Cortex of kidney (tissue), 1 donor: ENCODE measurements at places on chromosomes 12 and 14.

DNA sequence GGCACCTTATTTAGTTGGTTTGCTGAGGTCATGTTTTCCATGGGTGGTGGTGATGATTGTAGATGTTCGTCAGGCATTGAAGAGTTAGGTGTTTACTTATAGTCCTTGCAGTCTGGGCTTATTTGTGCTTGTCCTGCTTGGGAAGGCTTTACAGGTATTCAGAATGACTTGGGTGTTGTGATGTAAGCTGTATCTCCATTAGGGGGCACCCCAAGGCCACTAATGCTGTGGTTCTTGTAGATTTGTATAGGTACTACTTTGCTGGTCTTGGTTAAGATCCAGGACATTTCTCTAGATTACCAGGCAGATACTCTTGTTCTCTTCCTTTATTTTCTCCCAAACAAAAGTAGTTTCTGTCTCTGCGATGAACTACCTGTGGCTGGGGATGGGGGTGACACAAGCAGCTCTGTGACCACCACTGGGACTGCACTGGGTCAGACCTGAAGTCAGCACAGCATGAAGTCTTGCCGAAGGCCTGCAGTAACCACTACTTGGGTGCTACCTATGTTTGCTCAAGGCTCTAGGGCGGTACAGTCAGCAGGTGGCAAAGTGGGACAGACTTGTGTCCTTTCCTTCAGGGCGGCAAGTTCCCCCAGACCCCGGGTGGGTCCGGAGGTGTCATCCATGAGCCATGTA is 35.8 kb upstream of the FBXO33 start:
- no peak for DNase-seq

DNA sequence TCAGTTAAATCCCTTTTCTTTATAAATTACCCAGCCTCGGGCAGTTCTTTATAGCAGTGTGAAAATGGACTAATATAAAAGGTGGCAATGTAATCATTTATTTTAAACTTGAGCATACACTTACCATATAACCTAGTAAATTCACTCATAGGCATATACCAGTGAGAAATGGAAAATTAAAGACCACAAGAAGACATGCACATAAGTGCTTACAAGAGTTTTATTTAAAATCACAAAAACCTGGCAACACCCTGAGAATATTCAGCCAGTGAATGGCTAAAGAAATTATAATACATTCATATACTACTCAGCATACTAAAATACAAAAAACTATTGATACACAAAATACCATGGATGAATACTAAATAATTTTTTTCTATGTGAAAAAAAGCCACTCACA is 1017.5 kb upstream of the TMEM132C start:
- no peak for DNase-seq

GRCh38 chr12:114420944-114421335 is 15.0 kb upstream of the TBX5 start:
- DNase-seq = no peak

DNA sequence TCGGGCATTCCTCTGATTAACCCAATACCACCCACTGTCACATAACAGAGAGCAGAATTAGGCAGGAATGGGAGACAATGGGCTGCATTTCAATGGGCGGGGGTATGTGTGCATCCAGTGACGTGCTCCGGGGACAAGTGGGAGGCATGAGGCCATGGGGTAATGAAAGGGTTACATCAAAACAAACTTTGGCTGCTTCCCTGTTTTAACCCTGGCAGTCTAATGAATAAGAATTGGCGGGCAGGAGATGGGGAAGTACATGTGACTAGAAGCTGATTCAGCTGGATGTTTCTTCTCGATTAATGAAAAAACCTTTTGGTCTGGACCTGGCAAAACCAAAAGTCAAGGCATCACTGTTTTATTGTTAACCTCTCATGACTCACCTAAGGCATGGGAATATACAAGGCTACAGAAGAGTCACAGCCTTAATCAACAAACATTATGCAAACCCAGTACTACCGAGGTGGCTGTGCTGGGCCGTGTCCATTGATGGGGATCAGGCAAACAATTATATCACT is 44.2 kb downstream of the SOCS2 start:
- no peak for DNase-seq

DNA sequence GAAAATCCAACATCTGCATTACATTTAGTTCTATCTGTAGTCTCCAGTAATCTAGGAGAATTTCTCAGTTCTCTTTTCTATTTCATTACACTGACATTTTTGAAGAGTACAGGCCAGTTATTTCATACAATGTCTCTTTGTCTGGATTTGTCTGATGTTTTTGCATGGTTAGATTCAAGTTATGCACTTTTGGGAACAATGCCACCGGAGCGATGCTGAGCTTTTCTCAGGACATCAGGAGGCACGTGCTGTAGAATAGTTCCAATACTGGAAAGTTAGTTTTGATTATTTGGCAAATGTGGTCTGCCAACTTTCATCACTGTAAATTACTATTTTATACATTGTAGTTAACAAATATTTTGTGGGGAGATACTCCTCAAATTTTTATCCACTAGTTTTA is 43.1 kb downstream of the ALDH1L2 start:
- DNase-seq = no peak

DNA sequence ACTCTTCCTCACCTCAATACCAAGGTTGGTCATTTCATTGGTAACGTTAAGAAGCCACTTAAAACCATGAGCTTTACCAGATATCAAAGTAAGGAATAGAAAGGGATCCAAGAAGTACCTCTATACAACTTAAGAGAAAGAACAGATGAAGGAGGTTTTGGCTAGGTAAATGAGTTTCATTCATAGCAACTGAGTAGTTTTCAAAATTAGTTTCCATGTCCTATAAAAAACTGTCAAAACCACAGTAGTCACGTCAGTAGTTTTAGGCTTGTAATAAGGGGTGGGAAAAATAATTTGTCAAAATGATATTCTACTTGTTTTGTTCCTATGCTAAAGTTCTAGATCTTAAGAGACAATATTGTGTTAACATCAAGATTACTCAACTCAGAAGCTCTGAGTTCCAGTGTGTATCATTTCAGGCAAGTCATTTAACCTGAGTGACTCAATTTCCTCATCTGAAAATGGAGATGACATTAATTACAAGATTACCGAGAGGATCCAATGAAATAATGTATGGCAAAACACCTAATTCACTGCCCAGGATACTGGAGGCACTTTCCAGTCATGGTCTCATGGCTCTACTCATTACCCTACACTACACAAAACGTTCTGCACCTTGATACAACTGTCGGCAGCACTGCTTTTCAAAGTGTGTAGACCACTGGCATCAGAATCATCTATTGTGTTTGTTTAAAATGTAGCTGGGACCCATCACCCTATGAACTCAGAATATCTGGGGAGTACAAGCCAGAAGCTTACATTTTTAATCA is 24.1 kb upstream of the SLC6A13 start:
- no peak for DNase-seq

DNA sequence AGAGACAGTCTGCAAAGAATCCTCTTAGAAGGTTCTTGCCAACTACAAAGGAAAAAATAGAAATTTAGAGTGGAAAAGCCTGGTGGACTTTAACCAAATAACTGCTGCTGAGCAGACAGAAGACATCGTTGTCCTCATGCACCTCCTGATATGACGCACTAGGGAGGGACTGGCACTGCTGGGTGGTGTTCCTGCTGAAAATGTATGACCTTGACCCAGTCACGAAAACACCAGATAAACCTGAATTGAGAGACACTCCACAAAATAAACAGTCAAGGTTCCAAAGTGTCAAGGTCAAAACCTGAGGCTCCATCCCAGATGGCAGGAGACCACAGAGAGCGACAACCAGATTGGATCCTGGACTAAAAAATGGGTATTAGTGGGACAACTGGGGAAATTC is 61.9 kb downstream of the CHGA start:
- no peak for DNase-seq

- no peak for DNase-seq
These were observed 24.0 kb downstream of the TTC9 start for GRCh38 chr14:70665448-70666360.

DNA sequence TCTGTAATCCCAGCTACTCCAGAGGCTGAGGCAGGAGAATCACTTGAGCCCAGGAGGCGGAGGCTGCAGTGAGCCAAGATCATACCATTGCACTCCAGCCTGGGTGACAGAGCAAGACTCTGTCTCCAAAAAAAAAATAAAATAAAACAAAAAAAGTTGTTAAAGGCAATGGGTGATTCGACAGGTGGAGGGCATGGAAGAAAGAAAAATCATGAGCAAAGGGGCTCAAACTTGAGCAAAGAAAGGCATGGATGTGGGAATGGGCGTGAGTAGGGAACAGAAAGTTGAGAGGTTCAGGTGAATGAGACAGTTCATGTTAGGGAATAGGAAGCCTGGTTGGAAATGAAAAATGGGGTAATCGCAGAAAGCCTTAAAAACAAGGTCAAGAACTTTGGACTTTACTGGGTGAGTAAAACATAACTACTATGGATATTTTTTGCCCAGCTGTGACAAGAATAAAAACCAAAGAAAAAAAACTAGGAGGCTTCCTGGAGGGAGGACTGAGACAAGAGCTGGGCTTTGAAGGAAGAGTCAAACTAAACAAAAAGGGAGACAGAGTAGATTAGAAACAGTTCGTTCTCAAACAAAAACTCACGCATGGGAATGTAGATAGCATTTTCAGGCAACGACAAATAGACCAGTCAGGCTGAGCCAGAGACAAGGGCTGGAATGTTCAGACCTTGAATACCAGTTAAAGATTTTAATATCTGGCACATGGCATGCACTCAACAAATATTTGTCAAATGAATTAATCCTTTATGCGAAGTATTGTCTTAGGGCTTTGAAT is 18.8 kb downstream of the PYM1 start:
- no peak for DNase-seq

GRCh38 chr14:32820181-32820580 is 118.5 kb upstream of the NPAS3 start:
- no peak for DNase-seq

- DNase-seq = no peak
These were observed 19.7 kb downstream of the FOS start for GRCh38 chr14:75298187-75298965.

GRCh38 chr12:65792724-65793123 is 31.6 kb upstream of the HMGA2 start:
- DNase-seq = no peak

DNA sequence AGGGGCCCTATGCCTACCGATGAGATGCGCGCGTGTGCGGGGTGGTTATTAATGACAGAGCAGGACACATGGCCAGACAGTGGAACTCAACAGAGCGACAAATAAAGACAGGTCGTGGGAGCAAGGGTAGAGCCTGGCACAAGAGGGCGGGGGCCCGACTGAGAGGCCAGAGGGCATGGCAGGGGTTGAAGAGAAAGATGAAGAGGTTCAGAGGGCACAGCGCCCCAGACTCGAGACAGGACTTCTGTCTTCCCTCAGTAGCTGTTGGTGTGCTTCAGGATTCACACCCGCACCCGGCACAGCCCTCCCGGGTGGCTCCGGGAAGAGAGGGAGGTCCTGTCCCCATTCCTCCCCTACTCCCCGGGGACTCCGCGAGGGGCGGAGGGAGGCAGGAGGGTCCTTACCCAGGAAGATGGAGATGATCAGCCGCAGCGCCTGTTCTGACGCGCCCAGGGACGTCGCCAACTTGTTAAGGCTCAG is 366 bp downstream of the LPCAT3 start:
- no peak for DNase-seq

DNA sequence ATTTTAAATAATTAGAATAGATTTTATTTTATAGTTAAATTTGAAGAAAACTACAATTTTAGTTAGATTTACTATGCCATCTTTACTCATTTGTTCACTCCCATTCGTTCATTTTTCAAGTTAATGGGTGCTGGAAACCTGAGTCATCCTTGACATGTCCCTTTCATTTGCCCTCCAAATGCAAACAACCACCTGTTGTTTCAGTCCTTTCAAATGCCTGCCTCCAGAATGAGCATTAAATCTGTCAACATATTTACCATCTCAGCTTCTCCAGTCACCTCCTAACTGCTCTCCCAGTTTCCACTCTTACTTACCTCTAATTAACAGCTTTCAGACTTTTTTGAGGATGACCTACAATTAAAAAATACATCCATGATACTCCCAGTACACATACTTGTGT is 375.5 kb downstream of the RAD51B start:
- DNase-seq = no peak

GRCh38 chr14:69328765-69329164 is 68.8 kb downstream of the GALNT16 start:
- no peak for DNase-seq

DNA sequence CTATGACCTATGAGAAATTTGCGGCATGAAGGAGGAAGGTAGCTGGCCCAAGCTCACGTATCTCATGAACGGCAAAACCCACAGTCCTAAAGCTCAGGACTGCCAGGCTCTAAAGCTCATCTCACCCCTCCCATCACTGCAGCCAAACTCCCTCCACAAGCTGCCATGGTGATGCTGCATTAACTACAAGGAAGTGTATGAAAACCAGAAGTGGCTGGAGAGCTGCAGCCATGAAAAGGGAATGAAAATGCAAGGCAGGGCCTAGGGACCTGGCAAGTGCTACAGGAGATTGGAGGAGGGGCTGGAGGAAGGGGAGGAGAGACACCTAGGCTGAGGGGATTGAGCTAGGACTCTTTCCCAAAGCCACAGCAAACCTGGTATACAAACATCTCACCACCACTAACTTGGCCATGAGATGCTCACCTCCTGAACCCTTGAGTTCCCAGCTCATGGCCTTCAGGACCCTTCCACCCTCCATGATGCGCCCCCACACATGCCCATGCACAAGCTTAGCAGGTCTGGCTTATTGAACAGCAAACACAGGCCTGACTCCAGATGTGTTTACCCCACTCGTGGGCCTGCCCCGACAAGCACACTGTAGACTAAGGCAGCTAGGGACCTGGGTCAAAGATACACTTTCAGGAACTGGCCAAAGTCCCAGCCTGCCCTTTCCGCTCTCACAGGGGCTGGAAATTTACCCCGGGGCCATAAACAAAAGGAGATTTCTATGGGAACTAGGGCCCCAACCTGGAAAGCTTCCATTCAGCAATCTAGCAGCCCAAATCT is 42.0 kb downstream of the LTBP2 start:
- no peak for DNase-seq

- no peak for DNase-seq
These were observed 72.4 kb downstream of the USP15 start for GRCh38 chr12:62332598-62332997.

DNA sequence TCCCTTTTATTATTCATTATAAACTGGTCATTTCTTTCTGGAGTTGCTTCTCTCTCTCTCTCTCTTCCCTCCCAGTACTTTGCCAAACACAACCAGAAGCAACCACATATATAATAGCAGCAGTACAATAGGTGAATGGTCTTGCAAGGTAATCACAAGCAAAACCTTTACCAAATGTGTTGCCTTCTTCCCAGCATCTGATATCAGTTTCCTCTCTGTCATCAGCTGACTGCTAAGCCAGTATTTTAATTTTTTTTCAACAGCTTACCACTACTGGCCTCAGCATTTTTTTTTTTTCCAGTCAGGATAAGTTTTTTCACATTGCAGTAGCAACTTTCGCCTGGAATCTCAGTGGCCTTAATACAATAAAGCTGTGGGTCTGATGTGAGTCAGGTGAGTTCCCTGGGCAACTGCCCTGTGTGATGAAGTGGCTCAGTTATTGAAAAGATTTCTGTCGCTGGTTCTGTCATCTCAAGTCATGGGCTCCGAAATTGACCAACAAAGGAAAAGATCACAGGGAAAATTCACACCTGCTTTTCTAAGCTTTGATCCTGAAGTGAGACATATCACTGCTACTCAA is 282.5 kb upstream of the AMIGO2 start:
- no peak for DNase-seq

GRCh38 chr12:18612971-18613370 is 124.8 kb downstream of the PLCZ1 start:
- no peak for DNase-seq
